ENCODE measurements at places on chromosomes 11 and 22. TPM values are rescaled to one million over a fixed set of nuclear protein-coding genes. Genes with fewer than 3 reads are reported as not detected.

The CNIH2 gene
- 0.22 TPM for total RNA-seq

The KCNA4 gene
- 15.6 TPM for total RNA-seq

GRCh38 chr11:44950031-44950624 is 555 bp downstream of the TP53I11 start:
- DNase-seq = peak; percentile 85

The DDI1 gene
- total RNA-seq = not detected

DNA sequence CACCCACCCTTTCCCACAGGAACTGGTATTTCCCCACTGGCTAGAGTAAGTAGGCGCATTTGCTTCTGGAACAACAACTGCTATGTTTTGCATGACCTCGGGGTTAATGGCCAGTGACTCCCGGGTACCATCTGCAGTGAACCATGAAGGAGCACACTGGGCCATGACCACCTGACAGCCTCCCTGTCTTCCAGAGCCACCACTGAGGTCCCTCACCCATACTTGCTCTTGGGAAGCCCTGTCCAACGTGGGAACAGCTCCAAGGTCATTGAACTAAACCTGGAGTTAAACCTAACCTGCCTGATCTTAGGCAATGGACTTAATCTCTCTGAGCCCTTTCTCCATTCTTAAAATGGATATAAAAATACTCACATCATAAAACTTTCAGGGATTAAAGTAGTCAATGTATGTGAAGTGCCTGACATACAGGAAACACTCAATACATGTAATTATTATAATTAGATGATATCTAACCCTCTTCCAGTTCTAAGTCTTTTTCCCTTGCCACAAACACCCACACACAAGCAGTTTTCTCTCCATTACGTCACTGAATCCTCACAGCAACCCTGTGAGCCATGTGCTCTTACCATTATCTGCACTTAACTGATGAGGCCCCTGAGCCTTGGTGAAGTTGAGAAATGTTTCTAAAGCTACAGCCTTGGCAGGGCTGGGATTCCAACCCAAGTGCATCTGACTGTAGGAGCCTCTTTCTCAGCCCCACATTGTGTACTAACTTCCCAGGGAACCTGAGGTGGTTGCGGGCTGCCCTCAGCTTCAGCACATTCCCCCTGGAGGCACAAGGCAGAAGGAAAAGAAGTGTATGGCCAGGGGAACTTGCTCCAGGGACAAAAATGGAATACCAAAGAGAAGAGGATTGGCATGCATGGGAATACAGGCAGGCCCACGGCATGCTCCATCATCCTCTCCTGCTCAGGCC is 74.5 kb upstream of the NCAM1 start:
- no peak for DNase-seq

GRCh38 chr11:8690374-8691342 is 8.1 kb downstream of the RPL27A start:
- DNase-seq = no peak

- no peak for DNase-seq
Observed at GRCh38 chr11:117443266-117444186, 115.9 kb downstream of the CEP164 start.

The SHISAL1 gene
- 0.70 TPM for total RNA-seq

The RAB39A gene
- total RNA-seq = 0.54 TPM

DNA sequence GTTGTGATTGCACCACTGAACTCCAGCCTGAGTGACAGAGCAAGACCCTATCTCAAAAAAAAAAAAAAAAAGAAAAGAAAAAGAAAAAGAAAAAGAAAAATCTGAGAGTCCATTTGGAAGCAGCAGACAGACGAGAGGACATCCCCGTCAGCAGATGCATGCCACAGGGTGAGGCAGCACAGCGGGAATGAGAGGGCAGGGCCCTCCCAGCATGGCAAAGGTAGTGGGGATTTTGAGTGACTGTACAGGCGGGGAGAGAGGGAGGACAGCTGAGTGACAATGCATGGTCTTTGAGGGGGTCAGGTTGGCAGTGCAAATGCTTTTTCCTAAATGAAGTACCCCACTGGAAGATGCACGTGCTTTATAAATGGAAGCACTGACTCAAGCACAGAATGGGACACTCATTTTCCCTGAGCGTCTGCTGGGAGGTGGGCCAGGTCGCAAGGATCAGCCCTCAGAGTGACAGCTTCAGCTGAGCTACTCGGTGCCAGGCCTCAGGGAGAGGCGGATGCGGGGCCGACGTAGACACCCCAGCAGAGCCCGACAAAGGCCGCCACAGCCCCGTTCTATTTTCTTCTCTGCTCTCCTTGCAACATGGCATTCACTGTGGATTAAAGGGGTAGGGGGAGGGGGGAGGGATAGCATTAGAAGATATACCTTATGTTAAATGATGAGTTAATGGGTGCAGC is 113.5 kb downstream of the SHANK2 start:
- no peak for DNase-seq

- no peak for DNase-seq
Observed at GRCh38 chr11:108886660-108887009, 221.8 kb downstream of the DDX10 start.

The ST3GAL4 gene
- total RNA-seq = 55.1 TPM

The C11orf86 gene
- not detected for total RNA-seq
